ENCODE measurements at places on chromosomes 16 and 17.

DNA sequence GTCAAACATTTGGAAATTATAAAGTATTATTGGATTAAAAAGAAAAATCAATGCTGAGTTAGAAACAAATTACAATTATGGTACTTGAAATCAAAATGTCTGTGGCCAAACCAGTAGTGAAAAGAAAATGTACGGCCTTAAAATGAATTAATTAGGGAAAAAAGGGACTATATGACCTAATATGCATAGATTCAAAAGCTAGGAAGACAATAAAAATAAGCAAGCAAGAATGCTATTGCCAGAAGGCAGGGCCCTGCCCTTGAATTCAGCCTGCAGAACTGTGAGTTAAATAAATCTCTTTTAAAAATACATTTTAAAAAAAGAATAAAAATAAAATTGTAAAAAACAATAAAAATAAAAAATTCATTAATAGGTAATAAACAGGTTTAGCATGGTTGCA lies 88.7 kb downstream of the TRIM37 start:
- no peak for DNase-seq

DNA sequence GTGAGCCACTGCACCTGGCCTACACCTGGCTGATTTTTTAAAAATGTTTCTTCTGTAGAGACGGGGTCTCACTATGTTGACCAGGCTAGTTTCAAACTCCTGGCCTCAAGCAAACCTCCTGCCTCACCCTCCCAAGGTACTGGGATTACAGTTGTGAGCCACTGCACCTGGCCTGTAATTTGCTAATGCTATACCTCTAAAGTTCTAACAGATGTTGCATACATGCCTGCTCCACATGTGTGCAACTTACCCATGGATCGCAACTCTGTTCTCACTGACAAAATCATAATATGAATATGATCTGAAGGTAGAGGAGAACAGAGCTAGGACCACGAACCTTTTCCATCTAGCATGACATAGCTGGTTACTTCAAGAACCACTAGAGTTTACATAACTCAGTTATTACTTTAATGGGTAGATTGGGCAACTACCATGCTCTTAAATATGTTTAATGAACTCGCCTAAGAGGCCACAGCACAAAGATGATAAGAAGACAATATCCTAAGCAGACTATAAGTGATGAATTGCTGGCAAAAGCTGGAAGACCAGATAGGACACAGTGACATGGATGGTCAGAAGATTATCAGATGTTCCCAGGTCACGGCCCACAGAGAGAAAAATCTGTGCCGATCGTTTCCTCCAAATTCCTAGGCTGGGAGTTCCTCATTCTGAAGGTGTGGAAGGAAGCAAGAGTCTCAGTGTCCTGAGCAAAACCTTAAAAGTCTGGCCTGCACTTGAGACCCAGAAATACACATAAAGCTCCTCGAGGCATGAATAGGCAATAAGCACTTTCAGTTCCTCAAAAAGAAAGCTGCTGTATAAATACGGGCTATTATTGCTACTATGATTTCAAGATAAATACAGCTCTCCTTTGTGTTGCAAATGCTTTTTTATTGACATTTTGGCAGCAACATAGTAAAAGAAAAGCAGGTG lies 53.6 kb upstream of the ICAM2 start:
- no peak for DNase-seq

- no peak for DNase-seq
Observed at GRCh38 chr17:71809537-71809936, 311.3 kb upstream of the SOX9 start.

DNA sequence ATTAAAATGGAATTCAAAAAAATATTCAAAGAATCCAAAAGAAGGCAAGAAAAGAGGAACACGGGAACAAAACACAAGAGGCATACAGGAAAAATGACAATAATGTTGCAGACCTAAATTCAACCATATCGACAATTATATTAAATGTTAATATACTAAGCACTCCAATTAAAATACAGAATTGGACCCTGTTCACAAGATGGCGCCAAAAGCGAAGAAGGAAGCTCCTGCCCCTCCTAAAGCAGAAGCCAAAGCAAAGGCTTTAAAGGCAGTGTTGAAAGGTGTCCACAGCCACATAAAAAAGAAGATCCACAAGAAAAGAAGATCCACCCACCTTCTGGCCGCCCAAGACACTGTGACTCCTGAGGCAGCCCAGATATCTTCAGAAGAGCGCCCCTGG lies 6.3 kb upstream of the XAF1 start:
- DNase-seq: no peak

- DNase-seq: no peak
Observed at GRCh38 chr17:52686140-52686539, 527.6 kb upstream of the CA10 start.

- DNase-seq: no peak
Observed at GRCh38 chr17:40978575-40979151, 5.5 kb downstream of the KRT40 start.

DNA sequence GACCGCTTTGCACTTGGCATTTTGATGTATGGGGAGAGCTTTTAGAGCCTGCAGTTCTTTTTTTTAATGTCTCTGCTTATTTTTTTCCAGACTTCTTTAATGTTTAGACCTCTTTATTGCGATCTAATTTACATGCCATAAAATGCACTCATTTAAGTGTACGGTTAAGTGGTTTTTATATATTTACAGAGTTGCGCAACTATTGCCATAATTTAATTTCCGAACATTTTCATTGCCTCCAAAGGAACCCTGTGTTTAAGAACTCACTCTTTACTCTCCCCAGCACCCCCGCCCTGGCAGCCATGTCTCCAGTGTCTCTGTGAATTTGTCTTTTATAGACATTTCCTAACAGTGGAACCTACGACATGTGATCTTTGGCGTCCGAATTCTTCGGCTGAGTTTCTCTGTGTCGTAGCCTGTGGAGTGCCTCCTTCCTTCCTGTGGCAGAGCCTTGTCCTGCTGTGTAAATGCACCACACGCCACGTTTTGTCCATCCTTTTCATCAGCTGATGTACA lies 24.0 kb downstream of the ZNF750 start:
- no peak for DNase-seq

DNA sequence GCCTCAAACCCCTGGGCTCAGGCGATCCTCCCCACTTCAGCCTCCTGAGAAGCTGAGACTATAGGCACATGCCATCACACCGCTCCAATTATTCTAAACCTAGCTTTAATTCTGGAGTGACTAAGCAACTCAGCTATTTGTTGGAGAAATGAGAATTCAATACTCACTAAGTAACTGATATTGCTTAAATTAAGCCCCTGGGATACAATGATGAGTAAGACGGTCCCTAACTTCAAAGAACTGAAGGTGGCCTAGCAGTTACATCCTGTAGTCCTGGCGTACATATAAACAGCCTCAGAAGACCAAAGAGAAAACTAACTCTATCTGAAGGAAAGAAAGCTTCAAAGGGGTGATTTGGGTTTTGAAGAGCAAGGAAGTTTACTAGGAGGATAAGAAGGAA lies 25.0 kb downstream of the XPO6 start:
- DNase-seq: peak; percentile 30

DNA sequence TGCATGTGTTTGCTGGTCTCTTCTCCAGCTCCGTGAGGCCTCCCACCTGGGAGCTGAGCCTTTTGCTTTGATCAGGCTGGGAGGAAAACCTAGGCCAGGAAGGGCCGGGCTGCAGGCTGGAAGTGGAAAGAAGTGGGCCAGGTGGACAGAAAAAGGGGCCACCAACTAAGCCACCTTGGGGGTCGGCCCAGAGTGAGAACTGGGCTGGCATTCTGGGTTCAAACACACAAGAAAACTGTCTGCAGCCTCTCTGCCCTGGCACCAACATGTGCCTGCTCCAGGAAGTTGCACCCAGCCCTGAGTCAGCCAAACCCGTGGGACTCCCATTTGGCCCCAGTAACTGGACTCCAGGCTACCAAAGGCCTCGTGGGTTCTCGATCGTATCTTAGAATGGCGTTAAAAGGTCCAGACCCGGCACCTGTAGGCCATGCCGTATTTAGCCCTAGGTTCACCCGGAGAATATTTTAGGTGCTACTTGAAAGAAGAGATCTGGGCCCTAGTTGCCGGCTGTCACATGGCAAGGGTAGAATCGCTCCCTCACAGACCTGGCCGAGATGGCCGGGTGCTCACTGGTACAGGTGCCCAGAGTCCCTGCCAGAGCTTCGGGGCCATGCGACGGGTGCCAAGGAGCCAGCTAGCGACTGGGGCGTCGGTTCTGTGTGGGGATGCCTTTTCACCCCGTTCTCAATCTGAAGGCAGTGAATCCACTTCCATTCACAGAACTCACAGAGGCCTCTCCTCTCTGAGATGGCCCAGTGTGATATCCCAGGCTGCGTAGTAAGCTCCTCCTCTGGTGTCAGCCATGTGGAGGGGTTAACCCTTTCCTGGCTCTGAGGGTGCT lies 236.6 kb downstream of the MRTFB start:
- DNase-seq: no peak

- peak; percentile 64 for DNase-seq
Observed at GRCh38 chr17:60139438-60140285, 10.1 kb upstream of the CA4 start.

GRCh38 chr16:30179931-30180330 lies 3.5 kb upstream of the CORO1A start:
- DNase-seq: no peak

- DNase-seq: no peak
Observed at GRCh38 chr16:30786115-30786935, 680 bp downstream of the ZNF629 start.

DNA sequence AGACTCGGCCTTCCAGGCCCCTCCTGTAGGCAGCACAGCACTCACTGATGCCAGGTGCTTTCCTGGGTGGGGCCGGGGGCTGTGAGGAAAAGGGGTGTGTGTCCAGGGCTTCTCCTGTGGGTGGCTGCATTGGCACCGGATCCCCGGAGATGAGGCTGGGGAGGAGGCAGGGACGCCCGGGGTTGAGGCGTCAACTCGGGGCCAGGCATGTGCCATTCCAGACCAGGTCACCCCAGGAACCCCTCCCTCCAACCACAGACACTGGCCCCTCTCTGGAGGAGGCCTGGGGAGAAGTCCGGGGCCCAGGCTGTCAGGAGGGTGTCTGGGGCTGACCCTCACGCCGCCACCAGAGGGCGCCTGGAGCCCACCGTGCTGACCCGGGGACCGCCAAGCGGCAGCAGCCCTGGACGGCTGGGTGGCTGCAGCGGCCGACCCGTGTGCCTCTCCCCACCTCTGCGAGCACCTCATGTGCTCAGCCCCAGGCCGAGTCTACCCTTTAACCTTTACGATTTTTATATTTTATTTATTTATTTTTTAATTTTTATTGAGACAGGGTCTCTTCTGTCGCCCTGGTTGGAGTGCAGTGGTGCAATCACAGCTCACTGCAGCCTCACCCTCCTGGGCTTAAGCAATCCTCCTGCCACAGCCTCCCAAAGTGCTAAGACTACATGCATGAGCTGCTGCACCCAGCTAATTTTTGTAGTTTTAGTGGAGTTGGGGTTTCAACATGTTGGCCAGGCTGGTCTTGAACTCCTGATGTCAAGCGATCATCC lies 3.2 kb upstream of the METRN start:
- DNase-seq: peak; percentile 63

GRCh38 chr16:7231762-7232161 lies 100.9 kb upstream of the RBFOX1 start:
- no peak for DNase-seq

GRCh38 chr17:14299280-14300141 lies 1.4 kb upstream of the HS3ST3B1 start:
- peak; percentile 44 for DNase-seq

- peak; percentile 10 for DNase-seq
Observed at GRCh38 chr17:75077496-75078283, 10.1 kb upstream of the SLC16A5 start.

DNA sequence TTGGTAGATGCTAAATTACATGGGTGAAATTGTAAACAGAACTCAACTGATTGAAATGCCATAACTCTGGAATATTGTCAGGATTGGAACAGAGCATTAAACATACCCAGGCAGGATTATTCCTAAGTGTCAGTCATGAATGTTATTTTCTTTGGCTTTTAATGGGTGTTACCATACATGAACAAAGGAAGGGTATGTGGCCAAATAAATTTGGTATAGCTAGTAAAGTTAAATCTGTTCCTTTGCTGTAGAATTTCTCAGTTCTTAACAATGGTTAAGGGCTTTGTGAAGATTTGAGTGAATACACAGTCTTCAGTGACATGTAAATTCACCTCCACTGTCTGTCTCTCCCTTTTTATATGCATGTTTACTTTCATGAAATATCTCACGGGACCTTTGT lies 679.5 kb upstream of the CDH8 start:
- DNase-seq: no peak

DNA sequence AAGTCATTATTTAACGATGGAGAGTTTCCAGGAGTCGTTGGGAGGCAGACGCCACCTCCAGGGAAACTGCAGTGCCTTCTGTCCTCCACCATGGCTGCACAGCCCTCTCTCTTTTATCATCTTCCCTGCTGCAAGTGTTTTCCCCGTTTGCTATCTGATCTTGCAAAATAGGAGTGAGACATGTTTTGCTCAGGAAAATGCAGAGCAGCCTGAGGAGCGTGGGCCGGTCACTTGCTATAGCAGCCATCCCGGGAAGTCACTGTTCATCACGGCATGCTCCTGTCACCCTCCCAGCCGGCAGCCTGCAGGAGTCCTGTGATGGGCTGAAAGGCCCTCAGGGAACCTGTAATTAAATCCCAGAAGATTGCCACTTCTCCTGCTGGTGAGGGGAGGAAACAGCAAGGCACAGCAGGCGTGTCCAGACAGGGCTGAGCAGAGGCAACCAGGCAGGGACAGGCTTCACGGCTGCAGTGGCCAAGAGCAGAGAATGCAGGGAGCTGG lies 143.1 kb downstream of the GSG1L start:
- no peak for DNase-seq

DNA sequence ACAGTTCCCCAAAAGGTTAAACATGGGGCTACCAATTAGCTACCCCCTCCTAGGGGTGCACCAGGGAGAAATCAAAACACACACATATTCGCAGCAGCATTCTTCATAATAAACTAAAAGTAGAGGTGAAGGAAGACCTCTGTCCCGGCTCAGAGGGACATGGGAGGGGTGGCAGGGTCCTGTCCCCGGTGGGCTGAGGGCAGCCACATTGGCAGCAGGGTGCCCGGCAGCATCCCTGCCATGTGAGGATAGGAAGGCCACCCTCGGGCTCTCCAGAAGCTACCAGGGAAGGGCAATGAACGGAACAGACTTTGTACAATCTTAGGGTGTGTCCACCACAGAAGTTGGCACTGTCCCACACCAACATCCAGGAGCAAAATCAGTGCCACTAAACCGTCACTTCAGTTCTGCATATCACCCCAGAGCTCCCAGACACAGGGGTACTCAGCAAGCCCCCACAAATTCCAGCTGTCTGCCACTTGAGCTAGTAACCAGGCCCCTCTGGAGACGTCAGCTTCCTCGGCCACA lies 3.1 kb upstream of the DNAH17 start:
- no peak for DNase-seq
